Mammary epithelial cell (primary cell): ENCODE measurements at places on chromosomes 12 and 14.

DNA sequence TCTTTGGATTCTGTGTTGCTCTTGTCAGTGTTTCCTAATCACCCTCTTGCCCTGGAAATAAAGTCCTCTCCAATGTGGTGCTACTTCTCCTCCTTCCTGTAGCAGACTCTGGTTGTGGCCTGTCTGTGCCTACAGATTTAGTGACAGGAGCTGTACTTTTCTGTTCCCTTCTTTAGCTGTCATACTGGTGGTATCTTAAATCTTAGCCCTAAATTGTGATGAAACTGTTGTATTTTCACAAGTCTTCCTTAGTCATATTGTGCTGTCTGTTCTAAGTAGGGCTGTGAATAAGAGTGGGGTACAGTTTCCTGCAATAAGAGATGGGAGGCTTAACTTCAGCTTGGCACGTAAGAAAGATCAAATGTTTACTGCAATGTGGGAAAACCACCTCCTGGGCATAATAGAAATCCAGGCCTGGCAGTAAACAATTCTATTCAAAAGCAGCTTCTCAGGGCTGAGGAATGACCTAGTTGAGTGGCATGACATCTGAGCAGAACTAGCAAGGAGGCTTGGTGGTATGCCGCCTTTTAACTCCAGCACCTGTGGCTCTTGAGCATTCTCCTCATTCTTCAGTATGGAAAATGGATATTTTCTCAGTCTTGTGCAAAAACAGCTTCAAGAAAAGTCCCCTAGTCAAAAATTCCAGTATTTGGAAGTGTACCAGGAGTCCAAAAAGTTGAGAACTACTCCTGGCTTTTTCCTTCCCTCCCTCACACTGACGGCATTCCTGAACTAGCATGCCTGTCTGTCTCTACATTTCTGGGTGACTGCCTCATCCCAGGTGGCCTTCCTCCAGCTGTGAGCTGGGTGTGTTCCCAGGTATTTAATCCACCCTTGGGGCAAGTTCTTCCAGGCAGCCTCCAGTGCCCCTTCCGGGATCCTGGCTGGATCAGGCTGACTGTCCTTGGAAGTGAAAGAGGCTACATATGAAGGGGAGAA lies 19.5 kb downstream of the ANO6 start:
- peak; percentile 86 for DNase-seq

GRCh38 chr14:73140811-73141323 lies 4.6 kb downstream of the PSEN1 start:
- no peak for DNase-seq

- no peak for DNase-seq
These were observed 47.1 kb downstream of the FOXN4 start for GRCh38 chr12:109261939-109262338.

- peak; percentile 53 for DNase-seq
These were observed 147.4 kb upstream of the EGLN3 start for GRCh38 chr14:34098045-34098984.

- DNase-seq: no peak
These were observed 14.9 kb downstream of the RAB35 start for GRCh38 chr12:120101617-120102016.

GRCh38 chr12:27081668-27082111 lies 688 bp downstream of the C12orf71 start:
- DNase-seq: peak; percentile 96

- DNase-seq: no peak
These were observed 143.1 kb downstream of the PRIMA1 start for GRCh38 chr14:93645200-93645599.

- DNase-seq: no peak
These were observed 17.0 kb downstream of the SIX1 start for GRCh38 chr14:60632257-60632656.
